Neural crest cell (in vitro differentiated cells): ENCODE measurements at places on chromosomes 12 and 14. TPM values are rescaled to one million over a fixed set of nuclear protein-coding genes. Genes with fewer than 3 reads are reported as not detected.

- no peak for DNase-seq
These were observed 140.8 kb downstream of the DAD1 start for GRCh38 chr14:22448035-22448904.

DNA sequence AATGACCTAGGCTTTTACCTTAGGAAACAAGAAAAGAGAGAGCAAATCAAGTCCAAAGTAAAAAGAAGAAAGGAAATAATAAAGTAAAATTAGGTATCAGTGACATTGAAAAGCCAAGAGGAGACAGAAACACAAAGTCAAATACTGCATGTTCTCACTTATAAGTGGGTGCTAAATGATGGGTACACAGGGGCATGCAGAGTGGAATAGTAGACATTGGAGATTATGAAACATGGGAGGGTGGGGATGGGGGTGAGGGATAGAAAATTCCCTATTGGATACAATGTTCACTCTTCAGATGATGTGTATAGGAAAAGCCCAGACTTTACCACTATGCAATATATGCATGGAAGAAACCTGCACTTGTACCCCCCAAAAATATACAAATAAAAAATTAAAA lies 35.1 kb upstream of the CLMN start:
- DNase-seq, result no peak

- DNase-seq, result no peak
These were observed 198.2 kb downstream of the AACS start for GRCh38 chr12:125263385-125263784.

DNA sequence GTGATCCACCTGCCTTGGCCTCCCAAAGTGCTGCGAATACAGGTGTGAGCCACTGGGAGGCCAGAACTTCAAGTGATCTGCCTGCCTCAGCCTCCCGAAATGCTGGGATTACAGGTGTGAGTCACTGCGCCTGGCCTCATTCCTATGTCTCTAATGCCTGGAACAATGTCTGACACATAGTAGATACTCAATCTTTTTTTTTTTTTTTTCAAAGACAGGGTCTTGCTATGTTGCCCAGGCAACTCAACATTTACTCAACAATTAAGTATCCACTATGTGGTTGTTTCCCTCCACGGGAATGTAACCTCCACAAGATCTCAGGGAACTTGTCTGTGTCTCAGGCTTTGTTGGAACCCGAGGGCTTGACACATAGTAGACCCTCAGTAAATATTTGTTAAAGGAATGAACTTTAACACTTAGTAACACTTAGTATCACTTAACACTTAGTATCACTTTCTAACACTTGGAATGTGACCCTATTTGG lies 3.0 kb upstream of the TMEM120B start:
- DNase-seq, result no peak

- DNase-seq, result no peak
These were observed 49.9 kb downstream of the ESR2 start for GRCh38 chr14:64244279-64244678.

GRCh38 chr14:68865542-68865941 lies 72.7 kb upstream of the ZFP36L1 start:
- no peak for DNase-seq

PTPRO gene
- total RNA-seq, result 3.1 and 3.6 TPM in 2 replicates
